Thyroid gland (tissue), 4 donors: ENCODE measurements at places on chromosomes 16 and 17. TPM values are rescaled to one million over a fixed set of nuclear protein-coding genes. Genes with fewer than 3 reads are reported as not detected.

Gene METTL23
- total RNA-seq = 58.3 TPM

Gene KRTAP17-1
- not detected for total RNA-seq

Gene SPAG7
- 69.6 TPM for total RNA-seq

Gene KRTAP4-4
- total RNA-seq = not detected

Gene CLEC10A
- total RNA-seq = 2.5 TPM

Gene ITGB3
- 114 TPM for total RNA-seq

Gene NAGLU
- 90.6 TPM for total RNA-seq

Gene SCARF1
- total RNA-seq = 52.0 TPM

Gene GP1BA
- not detected for total RNA-seq

Gene TPPP3
- 2.2 TPM for total RNA-seq

Gene C17orf100
- 1.4 TPM for total RNA-seq

Gene SCN4A
- 7.1 TPM for total RNA-seq

Gene ZFPM1
- total RNA-seq = 4.8 TPM
